ENCODE measurements at places on chromosomes 13 and 19.

DNA sequence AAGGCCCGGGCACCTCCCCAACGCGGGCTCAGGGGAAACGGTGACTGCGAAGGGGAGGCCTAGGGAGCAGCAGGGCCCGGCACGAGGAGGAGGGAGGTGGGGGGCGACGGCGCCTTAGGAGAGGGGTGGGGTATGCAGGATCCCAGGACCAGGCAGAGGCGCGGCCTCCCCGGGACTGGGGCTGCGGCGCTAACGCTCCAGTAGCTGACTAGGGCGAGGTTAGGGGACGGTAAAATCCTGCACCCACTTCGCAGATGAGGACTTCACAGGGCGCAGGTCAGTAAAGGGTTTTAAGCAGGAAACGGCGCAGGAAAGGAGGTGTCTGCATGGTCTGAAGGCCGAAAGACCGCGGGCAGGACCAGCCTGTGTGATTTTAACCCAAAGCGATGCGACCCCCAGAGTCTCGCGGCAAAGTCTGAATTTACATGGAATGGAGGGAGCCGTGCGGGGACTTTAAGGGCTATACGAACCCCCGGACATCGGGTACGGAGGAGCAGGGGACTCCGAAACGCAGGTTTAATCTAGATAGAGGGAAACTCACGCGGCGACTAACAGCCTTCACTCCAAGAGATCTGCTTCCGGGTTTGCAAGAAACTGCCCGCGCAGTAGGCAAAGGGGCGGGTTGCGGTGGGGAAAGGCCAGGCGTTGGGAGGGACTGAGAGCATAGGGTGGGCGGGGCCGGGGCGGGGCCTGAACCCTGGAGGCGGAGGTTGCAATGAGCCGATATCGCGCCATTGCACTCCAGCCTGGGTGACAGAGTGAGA, at the start of gene ZNF665:
ZNF665 (minus strand) TSS at position 588 of the 764 bp plus-strand sequence. CDS start 10,460 bp downstream, outside the sequence.
- DNase-seq = peak; percentile 88

- no peak for DNase-seq
Observed at GRCh38 chr19:16168465-16169081, 4.8 kb downstream of the CIB3 start.

- DNase-seq = peak; percentile 20
Observed at GRCh38 chr19:38769635-38770211, 3.6 kb downstream of the LGALS7 start.

DNA sequence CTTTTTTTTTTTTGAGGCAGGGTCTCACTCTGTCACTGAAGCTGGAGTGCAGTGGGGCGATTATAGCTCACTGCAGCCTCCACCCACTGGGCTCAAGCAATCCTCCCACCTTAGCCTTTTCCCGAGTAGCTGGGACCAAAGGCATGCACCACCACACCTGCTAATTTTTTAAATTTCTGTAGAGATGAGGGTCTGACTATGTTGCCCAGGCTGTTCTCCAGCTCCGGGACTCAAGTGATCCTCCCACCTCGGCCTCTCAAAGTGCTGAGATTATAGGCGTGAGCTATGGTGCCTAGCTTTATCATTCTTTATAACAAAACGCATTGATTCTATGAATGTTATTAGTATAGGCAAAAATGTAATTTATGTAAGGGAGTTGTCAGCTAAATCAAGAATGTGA, 17.9 kb upstream of the LYPD3 start:
- no peak for DNase-seq

GRCh38 chr19:48830088-48830487, 6.2 kb downstream of the HSD17B14 start:
- no peak for DNase-seq

DNA sequence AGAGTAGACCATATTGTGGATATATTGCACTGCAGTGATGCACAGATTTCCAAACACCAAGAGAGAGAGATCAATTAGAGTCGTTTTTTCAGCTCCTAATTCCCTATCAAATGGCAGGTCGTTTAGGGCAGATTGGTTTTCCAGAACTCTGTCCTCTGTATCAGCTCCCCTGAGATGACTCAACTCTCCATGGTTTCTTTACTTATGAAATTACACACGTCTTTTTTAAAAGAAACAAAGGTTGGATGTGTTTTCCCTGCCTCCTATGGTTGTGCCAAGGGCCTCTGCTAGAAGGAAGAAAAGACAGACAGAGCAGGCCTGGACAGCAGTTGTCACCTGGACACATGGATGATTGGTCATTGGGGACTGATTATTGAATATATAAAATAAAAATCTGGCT, 478.1 kb upstream of the NBEA start:
- no peak for DNase-seq

DNA sequence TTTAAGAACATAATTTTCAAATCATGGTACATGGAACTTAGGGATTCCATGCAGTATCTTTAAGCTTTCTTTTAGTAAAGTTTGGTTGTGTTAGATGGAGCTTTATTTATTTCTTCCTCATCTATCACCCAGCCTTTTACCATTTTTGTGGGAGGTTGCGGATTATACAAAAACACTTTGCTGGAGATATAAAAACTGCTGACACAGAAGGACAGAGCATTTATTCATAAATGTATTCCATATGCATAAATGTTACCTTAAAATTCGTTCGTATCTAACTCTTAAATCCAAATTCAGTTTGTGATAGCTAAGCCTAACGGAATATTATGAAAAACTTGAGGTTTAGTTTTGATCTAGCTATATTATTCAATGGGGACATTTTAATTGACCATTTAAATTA, 143.3 kb downstream of the TDRD3 start:
- no peak for DNase-seq

DNA sequence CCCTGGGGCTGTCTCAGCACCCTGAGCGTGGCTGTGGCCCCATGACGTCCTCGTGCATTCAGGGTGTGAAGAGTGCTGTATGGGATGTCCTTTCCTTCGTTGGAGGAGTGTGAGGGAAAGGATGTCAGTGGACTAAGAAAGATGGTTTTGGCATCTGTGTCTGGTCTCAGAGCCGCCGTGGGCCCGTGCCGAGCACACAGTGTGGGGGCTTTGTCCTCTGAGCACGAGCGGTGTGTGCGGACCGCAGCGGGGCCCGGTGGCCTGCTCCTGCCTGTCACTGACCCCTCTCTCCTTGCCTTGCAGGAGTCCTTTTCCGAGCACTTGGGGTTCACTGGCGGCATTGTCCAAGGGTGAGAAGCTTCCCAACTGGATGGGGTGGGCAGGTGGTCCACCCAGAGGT, 63.3 kb upstream of the LDLR start:
- DNase-seq = no peak

DNA sequence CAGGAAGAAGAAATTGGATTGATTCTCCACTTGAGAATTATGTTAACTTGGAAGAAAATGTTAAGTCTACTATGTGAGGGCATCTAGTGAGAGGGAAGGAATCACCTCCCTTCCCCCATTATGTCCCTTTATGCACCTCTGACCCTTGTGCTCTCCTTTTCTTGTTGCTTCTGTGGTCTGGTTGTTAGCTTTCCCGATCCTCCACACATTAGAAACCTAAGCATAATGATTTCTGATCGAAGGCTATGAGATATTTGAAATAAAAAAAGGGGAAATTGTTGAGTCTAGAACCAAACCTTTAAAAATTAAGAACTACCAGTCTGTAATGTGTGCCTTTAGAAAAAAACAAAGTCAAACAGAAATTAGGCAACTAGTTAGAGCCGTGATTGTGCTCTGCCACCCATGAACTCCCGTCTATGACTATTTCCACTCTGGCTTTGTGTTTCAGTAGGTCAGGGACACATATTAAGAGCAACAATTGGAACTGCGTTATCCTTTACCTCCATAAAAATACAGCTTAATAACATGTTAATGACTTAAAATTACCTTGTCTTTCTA, 463 bp upstream of the GPC6 start:
- no peak for DNase-seq

- no peak for DNase-seq
Observed at GRCh38 chr13:22103046-22104027, 432.5 kb downstream of the FGF9 start.

GRCh38 chr13:37100731-37101130, 4.7 kb downstream of the CSNK1A1L start:
- DNase-seq = no peak

DNA sequence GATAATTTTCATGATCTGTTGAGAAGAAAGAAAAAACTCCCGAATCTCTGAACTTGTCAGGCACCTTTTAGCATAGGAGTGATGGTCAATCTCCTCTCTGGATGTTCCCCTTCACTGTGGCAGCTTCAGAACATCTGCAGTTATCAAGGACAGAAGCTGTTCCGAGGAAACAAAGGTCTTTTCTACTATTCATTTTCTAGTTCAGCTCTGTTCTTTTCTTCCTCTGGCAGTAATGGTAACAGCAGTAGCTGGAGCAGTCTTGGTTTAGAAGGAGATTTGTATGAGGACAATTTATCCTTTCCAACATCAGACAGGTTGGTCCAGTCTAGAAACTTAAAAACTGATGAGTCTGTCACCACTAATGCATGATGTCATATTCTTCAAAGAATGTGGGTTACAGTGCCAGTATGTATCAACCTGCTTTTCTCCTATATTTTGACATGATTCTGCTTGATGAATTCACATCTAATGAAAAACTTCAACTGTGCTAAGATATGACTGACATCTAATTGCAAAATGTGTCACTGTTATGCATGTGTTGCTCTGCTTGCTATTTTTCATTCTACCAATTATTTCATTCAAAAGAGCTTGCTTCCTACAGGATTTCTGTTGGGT, 41.0 kb downstream of the AKAP11 start:
- no peak for DNase-seq

DNA sequence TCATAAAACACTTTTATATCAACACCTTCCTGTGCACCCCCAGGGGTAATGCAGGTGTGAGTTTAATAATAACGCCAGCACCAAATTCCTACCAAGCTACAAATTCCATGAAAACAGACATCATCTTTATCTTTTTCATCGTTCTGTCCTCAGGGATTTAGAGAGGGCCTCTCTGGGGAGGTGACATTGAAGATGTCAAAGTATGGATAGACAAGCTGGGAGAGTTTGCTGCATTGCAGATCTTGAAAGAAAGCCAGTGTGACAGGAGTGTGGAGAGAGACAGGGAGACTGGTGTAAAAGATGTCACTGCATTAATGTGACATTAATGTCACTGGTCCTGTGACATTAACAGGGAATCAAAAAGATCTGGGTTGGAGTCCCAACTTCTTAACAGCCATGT, 10.1 kb downstream of the CACNG6 start:
- DNase-seq = no peak

- peak; percentile 81 for DNase-seq
Observed at GRCh38 chr19:54209811-54210494, 9.3 kb downstream of the RPS9 start.

DNA sequence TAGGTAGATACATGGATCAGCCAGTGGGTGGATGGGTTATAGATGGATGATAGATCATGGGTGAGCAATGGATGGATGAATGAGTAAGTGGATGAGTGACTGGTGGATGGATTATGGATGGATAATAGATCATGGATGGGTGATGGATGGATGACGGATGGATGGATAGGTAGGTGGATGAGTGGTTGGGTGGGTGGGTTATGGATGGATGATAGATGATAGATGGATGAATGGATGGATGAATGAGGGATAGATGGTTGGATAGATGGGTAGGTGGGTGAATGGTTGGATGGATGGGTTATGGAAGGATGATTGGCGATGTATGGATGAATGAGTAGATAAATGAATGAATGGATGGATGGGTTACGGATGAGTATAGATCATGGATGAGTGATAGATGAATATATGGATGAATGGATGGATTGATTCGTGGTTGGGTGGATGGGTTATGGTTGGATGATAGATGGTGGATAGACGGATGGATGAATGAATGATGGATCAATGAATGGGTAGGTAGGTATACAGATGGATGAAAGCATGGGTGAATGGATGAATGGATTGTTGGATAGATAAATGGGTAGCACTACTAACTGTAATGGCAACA, 27.0 kb upstream of the PTPRS start:
- DNase-seq = no peak

GRCh38 chr19:39817888-39818561, 15.9 kb downstream of the DYRK1B start:
- no peak for DNase-seq

DNA sequence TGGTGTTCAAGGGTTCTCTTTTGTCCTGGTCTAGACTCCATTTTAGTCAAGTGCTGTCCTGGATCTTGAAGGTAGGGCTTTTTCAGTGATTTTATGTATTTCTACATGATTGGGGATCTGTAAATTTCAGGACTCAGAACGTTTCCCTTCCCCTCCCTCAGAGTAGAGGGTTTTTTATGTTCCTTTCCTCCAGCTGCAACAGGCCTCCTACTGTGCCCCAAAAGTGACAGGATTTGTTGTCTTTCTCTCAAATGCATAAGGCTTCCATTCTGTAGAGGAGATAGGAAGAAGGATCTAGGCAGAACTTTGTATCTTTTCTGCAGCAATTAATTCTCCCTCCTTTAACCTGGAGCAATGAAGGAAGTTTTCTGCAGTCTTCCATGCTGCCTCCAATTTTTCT, 251.3 kb downstream of the MAB21L1 start:
- no peak for DNase-seq

- DNase-seq = no peak
Observed at GRCh38 chr19:55095260-55096060, 19.8 kb downstream of the EPS8L1 start.
